Activated CD4-positive, alpha-beta T cell treated with anti-CD3 and anti-CD28 coated beads, Interleukin-2, amount 50 U/mL, for 4 hours (primary cell): ENCODE measurements at places on chromosomes 11 and 22.

DNA sequence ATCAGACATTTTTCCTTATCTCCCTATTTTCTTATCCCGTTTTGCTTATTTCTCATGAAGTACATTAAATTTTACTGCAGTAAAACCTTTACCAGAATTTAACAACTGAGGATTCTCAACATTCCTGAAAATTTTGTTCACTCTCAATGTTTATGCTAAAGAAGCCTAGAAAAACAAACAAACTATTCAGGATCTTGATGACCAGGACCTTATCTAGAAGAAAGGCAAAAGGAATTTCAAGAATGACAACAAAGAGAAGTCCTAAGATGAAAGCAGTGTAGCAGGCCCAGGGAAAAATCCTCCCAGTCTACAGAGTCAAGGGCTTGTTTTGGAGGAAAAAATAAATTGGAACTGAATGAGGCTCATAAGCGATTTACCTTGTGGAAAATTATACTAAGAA, 283.3 kb upstream of the ARHGAP42 start:
- no peak for DNase-seq

- DNase-seq, result no peak
Measured at GRCh38 chr11:80165744-80166143, 724.9 kb upstream of the TENM4 start.

- no peak for DNase-seq
Measured at GRCh38 chr11:81700076-81700475, 1033.6 kb downstream of the FAM181B start.

- DNase-seq, result no peak
Measured at GRCh38 chr22:40922484-40923303, 28.5 kb upstream of the RBX1 start.

GRCh38 chr11:83278351-83278750, 7.8 kb downstream of the CCDC90B start:
- no peak for DNase-seq

- DNase-seq, result no peak
Measured at GRCh38 chr22:30161051-30161469, 80.8 kb downstream of the HORMAD2 start.

GRCh38 chr22:42683578-42684283, 34.5 kb upstream of the CYB5R3 start:
- DNase-seq, result no peak

DNA sequence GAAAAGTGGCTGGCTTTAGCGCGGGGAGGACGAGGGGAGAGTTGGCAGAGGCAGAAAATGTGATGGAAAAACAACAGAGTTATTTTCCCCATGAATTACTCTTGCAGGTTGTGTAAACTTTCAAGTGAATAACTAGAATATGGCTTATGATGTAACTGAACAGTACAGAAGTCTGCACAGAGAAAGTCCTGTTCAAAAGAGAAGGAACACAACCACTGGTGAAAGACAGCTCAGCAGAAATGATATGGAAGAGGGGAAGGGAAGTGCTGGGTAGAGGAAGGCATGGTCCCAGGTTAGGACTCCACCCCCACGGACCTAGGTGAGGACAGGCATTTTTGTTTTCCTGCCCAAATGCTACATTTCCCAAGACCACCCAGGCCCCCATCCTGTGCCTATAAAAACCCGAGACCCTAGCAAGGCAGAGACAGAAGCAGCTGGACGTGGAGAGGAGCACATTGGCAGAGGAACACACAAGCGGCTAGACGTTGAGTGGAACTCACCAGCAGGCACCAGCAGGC, 77.7 kb downstream of the MAML2 start:
- no peak for DNase-seq

- no peak for DNase-seq
Measured at GRCh38 chr11:8871171-8871775, 39.7 kb upstream of the AKIP1 start.

DNA sequence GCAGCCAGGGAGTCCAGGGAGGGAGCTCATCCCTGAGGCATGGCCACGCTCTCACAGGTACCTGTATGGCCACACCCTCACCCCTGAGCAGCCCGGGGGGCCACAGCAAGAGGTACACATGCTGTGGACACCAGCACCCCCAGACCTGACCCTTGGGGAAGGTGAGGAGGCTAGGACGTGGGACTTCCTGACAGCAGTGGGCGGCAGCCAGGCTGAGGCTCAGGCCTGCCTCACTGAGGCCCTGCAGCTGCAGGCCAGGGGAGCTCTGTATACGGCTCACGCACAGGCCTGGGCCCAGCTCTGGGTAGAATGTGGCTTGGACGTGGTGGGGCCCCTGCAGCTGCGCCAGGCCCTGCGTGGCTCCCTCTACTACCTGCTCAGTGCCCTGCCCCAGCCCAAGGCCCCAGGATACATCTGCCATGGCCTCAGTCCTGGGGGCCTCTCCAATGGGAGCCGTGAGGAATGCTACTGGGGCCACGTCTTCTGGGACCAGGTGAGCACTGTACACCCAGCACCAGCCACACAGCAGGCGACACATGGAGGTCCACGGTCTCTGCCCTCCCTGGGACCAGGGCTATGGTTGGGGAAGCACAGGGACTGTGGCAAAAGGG, 1.8 kb downstream of the PGGHG start:
- no peak for DNase-seq

GRCh38 chr11:78020246-78020645, 2.8 kb downstream of the KCTD14 start:
- no peak for DNase-seq

GRCh38 chr11:83778596-83778995, 492.4 kb upstream of the CCDC90B start:
- no peak for DNase-seq

DNA sequence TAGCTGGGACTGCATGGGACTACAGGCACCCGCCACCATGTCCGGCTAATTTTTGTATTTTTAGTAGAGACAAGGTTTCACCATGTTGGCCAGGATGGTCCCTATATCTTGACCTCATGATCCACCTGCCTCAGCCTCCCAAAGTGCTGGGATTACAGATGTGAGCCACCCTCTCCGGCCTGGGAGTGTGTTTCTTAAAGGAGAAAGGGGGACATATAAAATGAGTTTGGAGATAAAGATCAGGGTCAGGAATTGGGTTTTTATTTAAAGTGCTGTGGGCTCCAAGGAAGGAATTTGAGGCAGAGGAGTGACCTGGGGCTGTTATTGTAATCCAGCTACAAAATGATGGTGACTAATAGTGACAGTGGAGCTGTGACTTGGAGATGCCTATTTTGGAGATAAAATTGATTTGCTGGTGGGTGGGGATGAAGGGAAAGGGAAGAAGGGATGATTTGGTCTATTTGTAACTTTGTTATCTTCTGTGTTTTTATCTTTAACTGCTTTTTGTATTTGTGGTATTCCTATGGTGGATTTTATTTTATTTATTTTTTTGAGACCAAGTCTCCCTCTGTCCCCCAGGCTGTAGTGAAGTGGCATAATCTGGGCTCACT, 5.0 kb downstream of the CRKL start:
- no peak for DNase-seq

- DNase-seq, result no peak
Measured at GRCh38 chr11:68818181-68818580, 23.5 kb downstream of the CPT1A start.

DNA sequence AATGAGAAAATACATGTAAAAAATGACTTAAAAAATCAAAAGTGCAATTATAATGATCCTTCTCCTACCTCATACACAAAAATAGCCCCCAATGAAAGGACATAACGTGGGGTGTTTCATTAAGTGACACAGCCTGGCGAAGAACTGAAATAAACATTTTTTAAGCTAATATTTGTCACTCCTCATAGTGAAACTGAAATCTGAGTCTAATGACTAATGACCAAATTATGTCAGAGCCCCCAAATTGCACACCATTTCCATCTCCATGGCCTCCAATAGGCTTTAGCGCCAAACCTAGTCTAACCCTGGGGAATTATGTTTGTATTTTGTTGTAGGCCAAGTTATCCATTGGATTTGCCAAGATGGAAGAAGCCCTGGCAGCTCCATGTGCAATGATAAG, 119.1 kb downstream of the WT1 start:
- no peak for DNase-seq

GRCh38 chr22:26380072-26380830, 48.8 kb upstream of the ASPHD2 start:
- DNase-seq, result no peak

- no peak for DNase-seq
Measured at GRCh38 chr22:33139937-33140336, 81.8 kb upstream of the SYN3 start.

- no peak for DNase-seq
Measured at GRCh38 chr11:19753451-19754106, 40.9 kb downstream of the NAV2 start.

DNA sequence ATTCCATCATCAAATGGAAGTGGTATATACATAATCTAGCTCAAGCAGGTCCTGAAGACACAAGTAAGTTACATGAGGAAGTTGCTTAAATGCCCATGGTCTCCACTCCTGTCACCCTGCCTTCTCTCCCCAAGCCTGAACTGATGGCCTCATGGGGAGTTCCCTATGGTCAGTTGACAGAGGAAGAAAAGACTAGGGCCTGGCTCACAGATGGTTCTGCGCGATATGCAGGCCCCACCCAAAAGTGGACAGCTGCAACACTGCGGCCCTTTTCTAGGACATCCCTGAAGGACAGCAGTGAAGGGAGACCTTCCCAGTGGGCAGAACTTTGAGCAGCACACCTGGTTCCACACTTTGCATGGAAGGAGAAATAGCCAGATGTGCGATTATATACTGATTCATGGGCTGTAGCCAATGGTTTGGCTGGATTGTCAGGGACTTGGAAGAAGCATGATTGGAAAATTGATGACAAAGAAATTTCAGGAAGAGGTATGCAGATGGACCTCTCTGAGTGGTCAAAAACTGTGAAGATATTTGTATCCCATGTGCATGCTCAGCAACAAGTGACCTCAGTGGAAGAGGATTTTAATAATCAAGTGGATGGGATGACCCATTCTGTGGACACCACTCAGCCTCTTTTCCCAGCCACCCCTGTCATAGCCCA, 17.3 kb upstream of the CD82 start:
- no peak for DNase-seq

GRCh38 chr22:30202531-30203006, 44.0 kb downstream of the LIF start:
- DNase-seq, result no peak
